Natural killer cell treated with Interleukin-12 subunit alpha and Interleukin-12 subunit beta and Interleukin-15 and Interleukin-18, amount 100 ng/mL, for 72 hours (primary cell): ENCODE measurements at places on chromosomes 6 and 20. TPM values are rescaled to one million over a fixed set of nuclear protein-coding genes. Genes with fewer than 3 reads are reported as not detected.
A peak's percentile ranks its signal among the peaks of the same experiment; 100 is the strongest.

The SYNJ2 gene
- total RNA-seq: 24.7 TPM

The FAM209A gene
- 4.7 TPM for total RNA-seq

DNA sequence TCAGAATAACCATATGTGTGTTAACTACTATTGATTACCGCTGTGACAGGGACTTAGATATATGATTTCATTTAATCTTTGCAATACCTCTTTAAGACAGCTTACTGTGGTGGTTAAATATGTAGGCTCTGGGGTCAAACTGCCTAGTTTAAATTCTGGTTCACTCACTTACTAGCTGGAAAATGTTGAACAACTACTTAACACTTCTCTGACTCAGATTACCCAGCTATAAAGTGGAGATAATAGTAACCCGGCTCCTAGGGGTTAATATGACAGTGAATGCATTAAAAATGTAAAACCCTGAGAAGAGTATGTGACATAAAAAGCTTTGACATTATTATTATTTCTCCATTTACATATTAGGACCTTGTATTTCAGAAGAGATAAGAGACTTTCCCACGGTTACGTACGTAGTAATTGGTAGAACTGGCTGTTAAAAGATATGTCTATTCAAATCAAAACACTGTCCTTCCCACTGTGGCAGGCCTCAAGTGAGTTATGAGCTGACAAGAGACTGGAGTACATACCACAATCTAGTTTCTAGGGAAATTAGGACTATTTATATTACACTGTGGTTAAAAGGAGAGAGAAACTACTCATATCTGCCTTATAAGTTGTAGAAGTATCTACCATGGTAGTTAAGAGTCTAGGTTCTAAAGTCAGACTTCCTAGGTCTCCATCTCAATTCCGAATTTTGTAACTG is 4.4 kb upstream of the PLCB1 start:
- peaks cover 5% of the 10 kb centered on the region for H3K4me1 ChIP-seq
- no peak overlapping the region for H3K4me3 ChIP-seq
- H3K36me3 ChIP-seq: no peaks in the 10 kb centered on the region
- peaks cover 44% of the 10 kb centered on the region for H3K27me3 ChIP-seq

- no peaks in the 10 kb centered on the region for H3K27me3 ChIP-seq
These were observed 323.8 kb downstream of the QKI start for GRCh38 chr6:163738304-163738703.

- H3K4me3 ChIP-seq: no peak overlapping the region
- peaks cover 2% of the 10 kb centered on the region for H3K27me3 ChIP-seq
- no peaks in the 10 kb centered on the region for H3K4me1 ChIP-seq
- DNase-seq: no peak
- no peaks in the 10 kb centered on the region for H3K36me3 ChIP-seq
These were observed 25.1 kb downstream of the PRKN start for GRCh38 chr6:162702446-162702845.

- peaks cover 36% of the 10 kb centered on the region for H3K4me1 ChIP-seq
- peaks cover 40% of the 10 kb centered on the region for H3K36me3 ChIP-seq
- H3K27ac ChIP-seq: no peak overlapping the region
- no peaks in the 10 kb centered on the region for H3K27me3 ChIP-seq
- H3K4me3 ChIP-seq: peak overlapping the region; percentile 28
These were observed 12.8 kb downstream of the SNX14 start for GRCh38 chr6:85580878-85581267.

- no peak overlapping the region for H3K27ac ChIP-seq
- peaks cover 6% of the 10 kb centered on the region for H3K27me3 ChIP-seq
- no peaks in the 10 kb centered on the region for H3K36me3 ChIP-seq
- no peak for DNase-seq
- peaks cover 5% of the 10 kb centered on the region for H3K4me1 ChIP-seq
- H3K4me3 ChIP-seq: no peak overlapping the region
These were observed 129.3 kb upstream of the TOP1 start for GRCh38 chr20:40899344-40899743.

DNA sequence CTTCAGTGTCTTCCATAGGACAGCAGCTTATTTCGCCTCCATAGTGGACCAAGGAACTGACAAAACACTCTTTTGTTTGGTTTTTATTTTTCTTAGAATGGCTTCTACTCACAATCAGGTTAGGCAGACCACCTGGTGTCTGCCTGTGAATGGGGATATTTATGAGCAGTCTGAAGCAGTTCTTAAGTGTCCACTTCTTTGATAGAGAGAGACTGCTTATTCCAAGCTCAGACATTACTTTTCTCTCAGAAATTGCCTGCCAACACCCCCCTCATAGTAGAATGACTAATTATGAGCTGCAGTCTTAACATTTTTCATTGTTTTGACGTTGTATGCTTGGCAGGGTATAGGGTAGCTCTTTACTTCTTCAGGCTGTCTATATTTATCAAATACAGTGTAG is 174.7 kb downstream of the ZFAND3 start:
- no peaks in the 10 kb centered on the region for H3K36me3 ChIP-seq

- no peaks in the 10 kb centered on the region for H3K36me3 ChIP-seq
- no peak for DNase-seq
These were observed 448.9 kb upstream of the MANEA start for GRCh38 chr6:95128439-95128838.

- no peak for DNase-seq
- H3K4me3 ChIP-seq: no peak overlapping the region
- no peak overlapping the region for H3K27ac ChIP-seq
- peaks cover 22% of the 10 kb centered on the region for H3K4me1 ChIP-seq
These were observed 9.8 kb downstream of the NCOA6 start for GRCh38 chr20:34815636-34816035.

DNA sequence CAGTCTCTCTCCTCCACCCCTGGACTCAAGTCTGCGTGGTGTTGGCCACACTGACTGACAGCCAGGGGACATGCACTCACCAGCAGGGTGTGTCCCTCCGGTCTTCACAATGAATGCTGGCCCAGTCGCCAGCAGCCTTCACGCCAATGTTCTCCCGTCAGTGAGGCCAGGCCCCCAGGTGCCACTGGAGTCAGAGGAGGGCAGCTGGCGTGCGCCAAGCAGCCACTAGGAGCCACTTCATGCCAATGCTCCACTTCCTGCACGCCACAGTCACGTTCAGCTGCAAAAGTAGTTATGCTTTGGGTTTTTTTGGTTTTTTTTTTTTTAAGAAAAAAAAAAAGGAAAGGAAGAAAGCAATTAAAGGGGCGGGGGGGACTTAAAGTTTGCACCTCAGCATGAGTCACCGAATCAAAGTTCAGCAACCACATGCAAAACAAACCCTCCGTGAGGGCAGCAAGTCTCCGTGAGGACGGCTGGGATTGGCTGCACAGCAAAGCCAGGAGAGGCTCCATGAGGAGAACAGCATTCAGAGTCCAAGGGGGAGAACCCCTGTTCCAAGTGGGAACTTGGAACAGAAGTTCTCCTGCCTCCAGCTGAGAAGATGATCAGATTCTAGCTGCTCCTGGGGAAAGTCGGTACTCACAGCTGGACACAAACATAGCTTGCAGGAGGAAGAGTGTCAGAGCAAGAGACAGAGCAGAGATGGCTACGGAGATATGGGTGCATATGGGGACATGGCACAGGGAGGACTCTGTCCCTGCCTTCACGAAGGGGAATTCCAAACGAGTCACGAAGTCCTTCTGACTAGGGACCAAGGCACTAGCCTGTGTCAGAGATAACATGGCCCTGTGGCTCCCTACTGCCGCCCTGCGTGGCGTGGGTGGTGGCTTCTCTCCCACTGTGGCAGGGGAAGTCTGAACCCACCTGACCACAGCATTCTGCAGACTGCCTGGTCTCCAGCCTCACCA is at the start of gene ZC3H12D:
ZC3H12D (minus strand) TSS at position 282 of the 968 bp plus-strand sequence. CDS start 10,471 bp downstream, outside the sequence.
- no peak for DNase-seq
- H3K27me3 ChIP-seq: peaks cover 7% of the 10 kb centered on the region
- peak within 1 kb of the TSS; percentile 92 for H3K4me3 ChIP-seq
- peak within 1 kb of the TSS; percentile 85 for H3K27ac ChIP-seq
- H3K4me1 ChIP-seq: peaks cover 38% of the 10 kb centered on the region

The C20orf204 gene
- total RNA-seq: 6.3 TPM

The PRDM1 gene
- total RNA-seq: 192 TPM

GRCh38 chr20:4052554-4052953 is 37.2 kb upstream of the RNF24 start:
- DNase-seq: no peak
- peaks cover 2% of the 10 kb centered on the region for H3K4me1 ChIP-seq
- no peak overlapping the region for H3K4me3 ChIP-seq
- no peaks in the 10 kb centered on the region for H3K36me3 ChIP-seq

DNA sequence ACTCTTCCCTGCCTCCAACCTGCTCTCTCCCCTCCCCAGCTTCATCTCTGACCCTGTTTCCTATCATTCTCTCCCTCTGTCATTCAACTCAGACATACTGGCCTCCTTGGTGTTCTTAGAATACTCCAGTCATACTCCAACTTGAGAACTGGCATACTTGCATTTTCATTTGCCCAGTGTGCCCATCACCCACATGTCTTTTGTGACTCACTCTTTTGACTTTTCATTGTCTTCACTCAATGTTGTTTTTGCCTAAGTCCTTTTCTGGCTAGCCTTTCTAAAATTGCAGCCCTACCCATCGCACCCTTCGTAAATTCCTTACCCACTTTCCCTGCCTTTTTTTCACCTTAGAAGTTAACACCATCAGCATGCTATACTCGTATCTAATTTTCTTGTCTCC is 77.0 kb upstream of the CD2AP start:
- H3K4me3 ChIP-seq: no peak overlapping the region
- no peak for DNase-seq
- H3K27me3 ChIP-seq: no peaks in the 10 kb centered on the region
- H3K4me1 ChIP-seq: no peaks in the 10 kb centered on the region
- no peaks in the 10 kb centered on the region for H3K36me3 ChIP-seq
- H3K27ac ChIP-seq: no peak overlapping the region

The SALL4 gene
- total RNA-seq: not detected

DNA sequence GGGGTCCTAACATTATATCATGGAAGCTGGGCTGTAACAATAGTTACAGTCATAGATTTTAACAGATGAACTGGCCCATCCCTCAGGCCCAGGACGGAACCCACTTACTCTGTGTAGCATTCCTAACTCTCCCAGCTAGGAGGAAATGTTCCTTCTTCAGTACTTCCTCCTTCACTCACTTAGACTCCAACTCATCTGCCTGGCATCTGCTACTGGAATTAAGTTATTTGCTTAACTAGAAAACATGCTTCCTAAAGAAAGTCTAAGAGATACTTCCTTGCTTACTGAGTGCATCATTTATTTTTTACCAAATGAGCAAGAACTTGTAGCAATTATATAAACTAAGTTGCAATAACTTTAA is 20.5 kb downstream of the GCLC start:
- H3K4me1 ChIP-seq: peaks cover 3% of the 10 kb centered on the region
- H3K27me3 ChIP-seq: no peaks in the 10 kb centered on the region
- H3K36me3 ChIP-seq: peaks cover 5% of the 10 kb centered on the region
- no peak overlapping the region for H3K4me3 ChIP-seq

DNA sequence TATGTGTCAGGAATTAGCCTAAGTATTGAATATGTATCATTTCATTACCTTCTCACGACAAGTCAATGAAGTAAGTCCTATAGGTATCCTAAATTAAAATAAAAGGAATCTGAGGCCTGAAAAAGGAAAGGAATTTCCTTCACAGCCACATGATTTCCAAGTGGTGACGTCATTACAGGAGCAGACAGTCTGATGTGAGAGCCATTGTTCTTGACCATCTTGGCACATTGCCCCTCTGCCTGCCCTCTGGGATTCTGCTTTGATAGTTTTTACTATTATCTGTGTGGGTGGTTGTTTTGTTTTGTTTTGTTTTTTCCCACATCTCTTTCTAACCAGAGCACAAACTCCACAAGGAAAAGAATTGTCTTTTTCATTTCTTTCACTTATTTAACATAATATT is 219.8 kb upstream of the UFL1 start:
- no peaks in the 10 kb centered on the region for H3K4me1 ChIP-seq
- no peak overlapping the region for H3K27ac ChIP-seq
- H3K36me3 ChIP-seq: no peaks in the 10 kb centered on the region
- H3K4me3 ChIP-seq: no peak overlapping the region
- DNase-seq: no peak
- H3K27me3 ChIP-seq: no peaks in the 10 kb centered on the region

The ANGPT4 gene
- total RNA-seq: not detected

The MARCKS gene
- 1.1 TPM for total RNA-seq

The TMC2 gene
- not detected for total RNA-seq

- H3K4me3 ChIP-seq: no peak overlapping the region
- no peak for DNase-seq
- H3K27ac ChIP-seq: no peak overlapping the region
- no peaks in the 10 kb centered on the region for H3K36me3 ChIP-seq
These were observed 45.6 kb upstream of the IYD start for GRCh38 chr6:150323205-150323604.

DNA sequence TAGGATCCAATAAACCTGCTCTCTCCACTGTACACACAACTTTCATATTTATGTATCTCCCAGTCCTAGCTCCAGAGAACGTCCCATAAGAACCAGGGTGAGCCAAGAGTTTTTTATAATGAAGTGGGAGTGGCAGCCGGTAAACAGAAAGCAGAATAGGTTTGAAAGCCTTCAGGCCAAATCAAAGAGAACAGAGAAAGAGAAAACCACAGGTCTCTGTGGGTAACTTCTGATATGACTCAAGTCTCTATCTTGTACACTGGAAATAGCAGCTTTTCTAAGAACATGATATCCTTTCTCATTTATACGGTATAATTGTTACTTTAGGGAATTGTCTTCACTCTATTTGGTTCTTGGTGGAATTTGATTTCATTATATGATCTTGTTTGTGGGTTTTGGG is 273.6 kb downstream of the PACRG start:
- no peak overlapping the region for H3K27ac ChIP-seq
- no peaks in the 10 kb centered on the region for H3K27me3 ChIP-seq
- no peaks in the 10 kb centered on the region for H3K36me3 ChIP-seq

GRCh38 chr6:160831739-160832138 is 129.7 kb downstream of the PLG start:
- H3K4me3 ChIP-seq: no peak overlapping the region
- no peaks in the 10 kb centered on the region for H3K27me3 ChIP-seq
- no peak overlapping the region for H3K27ac ChIP-seq
- H3K36me3 ChIP-seq: no peaks in the 10 kb centered on the region
- no peaks in the 10 kb centered on the region for H3K4me1 ChIP-seq

- H3K27ac ChIP-seq: no peak overlapping the region
- no peak for DNase-seq
- H3K4me1 ChIP-seq: no peaks in the 10 kb centered on the region
These were observed 396.0 kb upstream of the ADGRB3 start for GRCh38 chr6:68239034-68239433.

The ADTRP gene
- not detected for total RNA-seq

DNA sequence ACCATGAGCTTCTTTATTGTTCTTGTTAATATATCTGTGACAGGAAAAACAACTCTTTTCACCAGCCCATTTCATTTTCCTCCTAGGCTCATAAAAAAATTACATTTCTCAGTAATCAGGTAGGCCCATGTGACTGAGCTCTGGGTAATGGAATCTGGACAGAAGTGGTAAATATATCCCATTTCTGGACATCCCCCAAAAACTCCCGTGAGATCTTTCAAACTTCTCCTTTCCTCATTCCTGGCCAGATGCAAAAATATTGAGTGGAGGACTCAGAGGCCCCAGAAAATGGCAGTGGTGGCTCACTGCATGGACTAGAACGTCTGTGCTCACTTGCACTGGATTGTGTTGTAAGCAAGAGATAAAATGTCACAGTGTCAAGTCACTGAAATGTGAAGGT is 3.8 kb upstream of the CHD6 start:
- DNase-seq: no peak
- peaks cover 11% of the 10 kb centered on the region for H3K4me1 ChIP-seq
- no peak overlapping the region for H3K4me3 ChIP-seq
- peaks cover 8% of the 10 kb centered on the region for H3K27me3 ChIP-seq

- no peak for DNase-seq
- H3K36me3 ChIP-seq: no peaks in the 10 kb centered on the region
- no peak overlapping the region for H3K4me3 ChIP-seq
- peaks cover 32% of the 10 kb centered on the region for H3K27me3 ChIP-seq
- H3K4me1 ChIP-seq: no peaks in the 10 kb centered on the region
- H3K27ac ChIP-seq: no peak overlapping the region
These were observed 3.8 kb upstream of the APCDD1L start for GRCh38 chr20:58518896-58519593.

The EYA4 gene
- total RNA-seq: not detected

The DDX43 gene
- not detected for total RNA-seq

The OOEP gene
- total RNA-seq: not detected
